ENCODE measurements at places on chromosomes 7 and 10.
A peak's percentile ranks its signal among the peaks of the same experiment; 100 is the strongest.

- no peak for DNase-seq
These were observed 20.2 kb downstream of the HIP1 start for GRCh38 chr7:75718390-75719031.

GRCh38 chr10:639001-639750 is 50.3 kb downstream of the DIP2C start:
- DNase-seq = no peak

- no peak for DNase-seq
These were observed 65.0 kb downstream of the ZEB1 start for GRCh38 chr10:31383810-31384588.

DNA sequence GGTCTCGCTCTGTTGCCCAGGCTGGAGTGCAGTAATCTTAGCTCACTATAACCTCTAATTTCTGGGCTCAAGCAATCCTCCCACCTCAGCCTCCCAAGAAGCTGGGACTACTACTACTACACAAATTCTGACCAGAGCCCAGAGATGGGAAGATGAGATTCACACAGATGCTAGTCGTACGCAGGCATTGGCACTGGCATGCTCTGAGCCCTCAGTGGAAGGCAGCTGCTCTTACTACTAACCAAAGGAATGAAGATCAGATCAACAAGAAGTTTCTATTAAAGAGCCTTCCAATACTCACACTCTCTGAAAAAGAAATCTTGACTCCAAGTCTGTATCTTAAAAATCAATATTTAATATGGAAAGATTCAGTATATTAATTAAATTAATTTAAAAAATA is 10.7 kb downstream of the GDF2 start:
- no peak for DNase-seq

DNA sequence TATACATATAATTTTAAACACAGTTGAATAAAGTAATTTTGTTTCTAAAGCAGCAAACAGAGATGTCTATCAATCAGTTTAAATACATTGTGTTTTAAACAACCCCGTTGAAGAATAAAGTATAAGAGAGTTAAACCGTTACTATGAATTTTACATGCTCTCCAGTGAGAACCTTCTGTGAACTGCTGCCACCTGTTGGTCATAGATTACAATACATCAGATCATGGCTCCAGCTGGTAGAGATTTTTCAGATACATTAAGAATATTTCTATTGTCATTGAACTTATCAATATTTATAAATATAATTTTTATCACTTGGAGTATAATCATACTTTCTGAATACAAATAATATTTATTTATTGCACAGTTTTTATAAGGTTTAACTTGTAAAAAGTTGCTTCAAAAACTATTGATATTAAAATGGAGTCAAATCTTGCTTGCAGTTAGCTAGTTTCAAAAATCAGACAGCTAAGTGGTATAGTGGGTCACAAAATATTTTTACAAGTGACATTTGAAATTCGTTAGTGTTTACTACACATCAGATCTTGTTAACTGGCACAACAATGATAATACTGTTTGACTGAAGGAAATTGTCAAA is 561.2 kb upstream of the PHF14 start:
- no peak for DNase-seq

- no peak for DNase-seq
These were observed 36.2 kb upstream of the HECW1 start for GRCh38 chr7:43076189-43076605.

DNA sequence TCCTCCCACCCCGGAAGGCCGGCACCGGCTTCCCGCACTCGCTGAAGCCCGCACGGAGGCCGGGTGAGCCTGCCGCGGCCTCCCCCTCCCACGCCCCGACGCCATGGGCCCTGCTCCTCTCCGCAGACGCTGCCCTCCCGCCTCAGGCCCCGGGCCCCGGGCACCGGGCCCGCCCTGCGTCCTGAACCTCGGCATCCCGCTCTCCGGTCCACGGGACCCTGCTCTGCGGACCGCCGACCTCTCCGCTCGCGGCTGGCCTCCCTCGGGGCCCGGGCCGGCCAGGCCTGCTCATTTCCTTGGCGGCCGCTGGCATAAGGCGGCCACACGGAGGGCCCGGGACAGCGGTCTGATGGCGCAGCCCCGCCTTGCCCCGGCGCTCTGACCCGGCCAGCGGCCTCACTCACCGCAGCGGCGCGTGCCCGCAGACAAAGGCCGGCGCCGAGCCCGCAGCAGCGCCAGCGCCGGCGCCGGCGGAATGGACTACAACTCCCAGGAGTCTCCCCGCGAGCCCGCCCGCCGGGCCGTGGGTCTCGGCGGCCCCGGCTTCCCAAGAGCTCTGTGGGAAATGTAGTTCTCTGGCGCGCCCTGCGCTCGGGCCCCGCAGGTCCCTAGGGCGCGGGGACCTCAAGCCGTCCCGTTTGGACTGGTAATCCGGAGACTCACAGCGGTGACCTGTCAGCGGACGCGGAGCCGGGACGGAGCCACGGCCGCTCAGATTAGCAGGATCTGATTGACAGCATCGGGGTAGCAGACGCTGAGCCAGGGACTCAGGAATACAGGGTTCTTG is at the start of gene ZNF32:
Gene ZNF32, minus strand, starts transcription at position 484 of the 787 bp plus-strand sequence. CDS start 2,748 bp downstream, outside the sequence.
- peak; percentile 31 for DNase-seq

DNA sequence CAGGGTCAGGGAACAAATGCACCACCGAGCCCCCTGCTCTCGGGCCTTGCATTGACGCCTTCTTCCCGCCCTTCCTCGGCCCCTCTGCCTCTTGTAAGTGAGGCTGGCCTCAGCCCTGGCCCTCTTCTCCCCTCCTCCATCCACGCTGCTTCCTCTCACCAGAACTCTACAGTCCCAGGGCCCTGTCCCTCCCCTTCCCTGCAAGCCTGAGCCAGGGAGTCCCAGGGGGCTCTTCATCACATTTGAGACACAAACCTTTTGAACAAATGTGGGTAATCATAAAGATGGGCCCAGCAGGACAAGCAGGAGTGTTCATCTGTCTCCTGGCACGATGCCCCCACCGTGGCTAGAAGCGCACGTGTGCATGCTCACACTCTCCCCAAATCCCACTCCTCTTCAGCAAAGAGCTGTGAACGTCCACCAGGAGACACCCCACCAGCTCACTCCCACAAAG is 57.7 kb downstream of the SLIT1 start:
- no peak for DNase-seq

DNA sequence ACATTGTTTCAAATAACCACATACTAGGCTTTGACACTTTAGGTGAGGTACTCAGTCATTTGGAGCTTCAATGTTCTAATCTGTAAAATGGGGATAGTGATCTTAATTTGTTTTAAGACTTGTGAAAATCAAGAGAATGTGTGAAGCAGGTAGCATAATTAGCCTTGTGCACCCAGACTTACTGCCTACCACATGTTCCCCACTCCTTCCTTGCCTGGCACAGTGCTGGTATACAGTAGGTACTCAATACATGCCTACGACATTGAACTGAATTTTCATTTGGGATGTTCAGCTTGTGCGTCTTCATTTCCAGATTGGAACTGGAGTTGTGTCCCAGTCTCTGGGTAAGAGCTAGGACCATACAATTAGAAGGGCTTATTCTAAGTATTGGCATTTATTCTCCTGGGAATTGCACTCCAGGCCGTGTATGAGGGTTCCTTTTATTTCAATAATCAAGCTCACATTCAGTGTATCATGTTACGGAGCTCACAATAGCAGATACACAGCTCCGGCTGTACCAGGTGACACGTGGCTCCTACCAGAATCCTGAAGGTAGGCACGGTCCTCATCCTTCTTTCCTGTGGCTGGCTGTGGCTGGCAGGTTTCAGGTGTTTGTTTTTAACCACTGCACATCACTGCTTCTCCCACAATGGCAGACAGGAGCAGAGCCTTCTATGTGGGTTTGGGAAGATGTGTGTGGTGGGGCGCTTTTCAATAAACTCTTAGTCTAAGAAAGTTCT is 109.4 kb upstream of the PDCD4 start:
- DNase-seq = no peak

DNA sequence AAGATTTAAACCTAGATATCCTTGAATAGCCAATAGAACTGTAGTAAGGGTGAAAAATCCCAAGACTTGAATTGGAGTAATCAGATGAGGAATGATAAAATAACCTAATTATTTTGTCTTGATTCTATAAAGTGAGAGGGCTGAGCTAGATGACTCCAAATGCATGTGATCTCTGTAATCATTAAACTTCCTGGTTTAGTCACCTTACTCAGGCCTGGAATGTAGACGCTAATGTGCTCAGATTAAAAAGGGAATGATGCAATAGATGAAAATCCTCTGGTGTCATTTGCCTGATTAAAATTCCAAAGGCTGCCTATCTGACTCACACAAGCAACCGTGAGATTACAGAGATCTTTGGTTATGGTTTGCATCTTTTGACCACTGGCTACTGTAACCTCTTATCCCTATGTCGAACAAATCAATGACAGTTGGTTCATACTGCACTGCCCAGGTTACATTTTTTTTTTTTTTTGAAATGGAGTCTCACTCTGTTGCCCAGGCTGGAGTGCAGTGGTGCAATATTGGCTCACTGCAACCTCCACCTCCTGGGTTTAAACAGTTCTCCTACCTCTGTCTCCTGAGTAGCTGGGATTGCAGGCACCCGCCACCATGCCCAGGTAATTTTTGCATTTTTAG is 2.9 kb upstream of the HKDC1 start:
- DNase-seq = no peak

- no peak for DNase-seq
These were observed 84.2 kb downstream of the C10orf105 start for GRCh38 chr10:71635251-71635866.

All from esophagus squamous epithelium (tissue), 5 donors.